ENCODE measurements at places on chromosomes 12 and 14.

DNA sequence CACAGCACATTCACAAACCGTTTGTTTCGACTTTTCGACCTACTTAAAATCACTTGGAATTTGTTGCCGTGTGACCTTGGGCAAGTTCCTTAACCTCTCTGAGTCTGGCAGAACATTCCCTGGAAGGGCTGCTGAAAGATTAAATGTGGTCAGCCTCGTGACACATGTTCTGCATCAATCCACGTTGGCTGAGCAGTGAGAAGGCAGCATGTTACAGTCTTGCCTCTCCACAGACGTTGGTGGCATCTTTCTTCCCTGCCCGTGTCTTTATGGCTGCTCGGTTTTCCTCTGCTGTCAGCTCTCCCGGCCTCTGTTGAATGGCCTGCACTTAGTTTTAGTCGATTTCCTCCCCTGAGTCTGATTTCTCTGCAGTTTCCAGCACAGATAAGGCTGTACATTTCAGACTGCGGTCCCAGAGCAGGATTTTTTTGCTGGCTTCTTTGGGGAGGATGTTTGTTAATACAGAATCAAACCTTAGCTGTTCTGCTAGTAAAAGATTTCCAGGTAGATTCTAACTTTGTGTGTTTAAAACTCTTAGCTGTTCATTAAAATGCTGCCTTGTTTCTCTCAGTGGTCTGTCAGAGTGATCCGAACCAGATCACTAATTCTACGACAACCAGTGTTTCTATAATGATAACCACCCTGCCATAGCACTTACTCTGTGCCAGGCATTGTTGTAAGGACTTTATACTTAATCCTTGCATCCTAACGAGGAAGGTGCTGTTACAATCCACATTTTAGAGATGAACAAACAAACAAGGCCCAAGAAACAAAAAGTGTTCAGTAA, 217.1 kb downstream of the CHST11 start:
- no peak for DNase-seq

DNA sequence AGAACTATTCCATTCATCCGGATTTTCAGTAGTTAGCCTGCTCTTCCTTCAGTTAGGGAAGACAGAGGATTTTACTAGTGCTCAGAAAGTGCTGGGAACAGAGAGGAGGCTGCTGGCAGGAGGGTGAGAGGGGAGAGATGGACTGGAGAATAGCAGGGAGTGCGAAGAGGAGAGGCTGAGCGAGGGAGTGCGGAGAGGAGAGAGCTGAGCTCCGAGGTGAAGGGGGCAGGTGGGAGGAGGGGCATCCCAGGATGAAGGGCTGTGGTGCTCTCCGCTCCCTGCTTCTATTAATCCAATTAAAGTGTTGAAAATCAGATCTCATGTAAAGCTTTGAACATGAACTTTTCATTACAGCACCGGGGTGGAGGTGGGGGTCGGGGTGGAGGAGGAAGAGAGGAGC, 20.4 kb upstream of the SMOC1 start:
- DNase-seq = no peak

DNA sequence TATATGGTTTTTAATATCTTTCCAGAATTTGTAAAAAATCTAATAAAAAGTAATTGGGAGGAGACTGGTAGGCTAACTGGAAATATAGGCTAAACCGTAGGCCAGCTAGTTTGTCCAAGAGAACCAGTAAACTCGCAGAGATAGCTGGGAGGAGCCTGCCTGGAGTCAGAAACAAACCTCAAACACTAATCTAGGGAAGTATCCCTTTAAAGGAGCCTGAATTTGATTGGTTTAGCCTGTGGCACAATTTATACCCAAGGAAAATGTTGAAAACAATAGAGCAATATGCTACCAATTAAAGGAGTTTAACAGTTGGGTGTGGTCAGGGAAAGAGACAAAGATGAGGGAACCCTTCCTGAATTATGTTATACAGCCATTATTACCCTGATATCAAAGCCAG, 109.6 kb downstream of the EML5 start:
- no peak for DNase-seq

- no peak for DNase-seq
These were observed 44.5 kb downstream of the SLC38A1 start for GRCh38 chr12:46224386-46224785.

DNA sequence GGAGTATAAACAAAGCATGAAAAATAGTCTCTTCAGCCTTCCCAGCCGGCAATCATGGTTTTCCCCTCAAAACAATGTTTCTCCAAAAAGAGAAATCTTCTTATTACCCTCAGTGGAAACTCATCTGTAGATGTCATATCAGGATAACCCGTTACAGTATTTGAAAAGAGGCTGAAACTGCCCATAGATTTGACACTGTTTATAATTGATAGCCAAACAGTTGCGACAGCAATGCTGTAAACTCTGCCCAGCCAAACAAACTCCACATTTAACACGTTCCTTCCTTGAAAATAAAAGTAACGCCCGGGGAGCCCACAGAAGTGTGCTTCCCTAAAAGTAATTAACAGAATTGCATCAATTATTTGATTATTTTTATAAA, 201.3 kb upstream of the FOXN3 start:
- no peak for DNase-seq

- DNase-seq = no peak
These were observed 123.7 kb downstream of the PIWIL1 start for GRCh38 chr12:130461447-130461815.

DNA sequence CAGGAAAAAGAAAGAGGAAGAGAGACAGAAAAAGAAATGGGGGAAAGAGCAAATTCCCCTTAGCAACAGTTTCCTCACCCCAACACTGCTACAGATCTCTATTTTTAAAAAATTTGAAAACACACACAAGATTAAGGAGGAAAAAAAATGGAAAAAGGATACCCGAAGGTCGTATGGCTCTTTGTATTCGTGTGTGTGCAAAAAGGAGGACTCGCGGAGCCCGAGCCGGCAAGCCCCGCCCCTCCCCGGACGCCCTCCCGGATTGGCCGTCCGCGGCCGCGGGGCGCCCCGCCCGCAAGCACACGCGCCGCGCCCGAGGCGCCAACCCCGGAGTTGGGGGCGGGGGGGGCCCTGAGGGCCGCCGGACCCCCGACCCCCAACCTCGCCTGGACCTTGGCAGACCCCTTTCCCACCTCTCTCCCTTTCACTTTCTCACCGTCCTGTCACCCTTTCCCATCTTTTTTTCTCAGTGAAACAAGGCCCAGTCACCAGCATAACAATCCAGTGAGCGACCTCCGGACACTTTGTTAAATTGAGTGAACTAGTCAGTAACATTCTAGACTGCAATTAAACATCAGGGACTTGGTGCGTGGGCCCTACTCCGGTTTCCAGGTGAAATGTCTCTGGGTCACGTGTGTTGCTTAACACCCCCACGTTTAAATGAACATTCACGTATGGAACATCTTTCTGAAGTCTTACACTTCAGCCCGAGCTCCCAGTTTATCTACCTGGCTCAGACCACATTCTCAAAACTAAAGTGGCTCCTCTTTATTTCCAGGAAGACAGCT, at the start of gene C14orf93:
Gene C14orf93, minus strand, starts transcription at position 205 of the 788 bp plus-strand sequence. CDS start 11,120 bp downstream, outside the sequence.
- DNase-seq = peak; percentile 60

DNA sequence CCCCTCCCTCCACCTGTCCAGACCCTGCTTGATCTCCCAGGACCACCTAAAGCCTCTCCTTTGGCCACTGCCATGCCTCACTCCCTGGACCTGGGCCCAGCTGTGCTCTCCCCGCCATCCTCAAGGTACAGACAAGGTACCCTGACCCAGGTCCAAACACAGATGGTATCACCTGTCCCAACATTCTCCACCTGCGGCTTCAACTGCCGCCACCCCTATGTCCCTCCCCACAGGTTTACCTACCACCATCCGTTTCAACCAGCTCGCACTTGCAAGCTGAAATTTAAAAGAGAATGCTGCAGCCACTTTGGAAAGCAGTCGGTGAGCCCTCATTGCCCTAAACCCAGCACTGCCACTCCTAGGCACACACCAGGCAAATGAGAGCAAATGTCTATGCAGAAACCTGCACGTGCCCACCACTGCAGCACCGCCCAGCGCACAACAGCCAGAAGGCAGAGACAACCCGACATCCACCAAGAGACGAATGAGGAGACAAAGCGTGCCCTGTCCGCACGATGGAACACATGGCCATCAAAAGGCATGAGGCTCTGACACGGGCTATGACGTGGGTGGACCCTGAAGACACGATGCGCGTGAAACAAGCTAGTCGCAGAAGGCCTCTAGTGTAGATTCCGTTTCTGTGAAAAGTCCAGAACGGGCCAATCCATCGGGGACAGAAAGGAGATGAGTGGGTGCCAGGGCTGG, 71.0 kb downstream of the RFLNA start:
- DNase-seq = no peak

- no peak for DNase-seq
These were observed 49.4 kb upstream of the RERG start for GRCh38 chr12:15270591-15270990.

GRCh38 chr12:12909228-12909994, 18.0 kb downstream of the GPRC5A start:
- DNase-seq = no peak

- DNase-seq = no peak
These were observed 34.9 kb upstream of the HNF1A start for GRCh38 chr12:120943482-120943881.

DNA sequence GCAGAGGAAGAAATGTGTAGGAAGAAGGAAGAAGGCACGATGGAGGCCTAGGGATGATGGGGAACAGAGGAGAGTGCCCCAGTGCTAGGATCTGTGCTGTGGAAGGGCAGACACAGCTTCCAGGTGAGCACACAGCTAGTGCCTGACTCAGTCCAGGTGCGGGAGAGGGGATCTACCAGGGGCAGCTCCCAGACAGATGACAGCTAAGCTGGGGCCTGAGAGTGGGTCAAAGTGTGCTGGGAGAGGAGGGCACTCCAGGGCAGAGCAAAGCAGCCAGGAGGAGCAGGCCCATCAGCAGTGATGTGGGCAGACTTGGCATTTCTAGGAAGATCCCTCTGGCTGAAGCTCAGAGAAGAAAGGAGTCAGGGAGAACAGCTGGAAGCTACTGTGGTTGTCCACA, 36.7 kb downstream of the LRTM2 start:
- DNase-seq = no peak

- DNase-seq = no peak
These were observed 1145.1 kb downstream of the FLRT2 start for GRCh38 chr14:86675059-86675458.

GRCh38 chr12:121925358-121925695, 6.9 kb downstream of the CFAP251 start:
- DNase-seq = no peak

DNA sequence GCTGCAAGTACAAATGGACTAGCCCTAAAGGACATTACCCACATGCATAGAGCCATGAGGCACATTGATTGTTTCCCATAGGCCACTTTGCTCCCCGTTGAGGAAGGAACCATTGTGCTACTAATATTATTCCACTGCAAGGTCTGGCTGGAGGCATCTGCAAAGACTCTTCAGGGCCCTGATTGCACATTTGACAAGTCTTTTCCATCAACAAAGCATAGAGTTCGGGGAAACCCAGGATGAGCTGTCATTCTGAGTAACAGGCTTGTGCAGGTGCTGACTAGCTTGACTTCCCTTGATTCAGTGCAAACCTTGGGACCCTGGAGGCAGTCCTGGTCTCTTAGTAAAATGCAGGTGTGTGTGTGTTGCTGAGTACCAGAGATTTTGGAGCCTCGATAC, 73.8 kb downstream of the SUSD6 start:
- no peak for DNase-seq

- no peak for DNase-seq
These were observed 83.3 kb downstream of the KIF21A start for GRCh38 chr12:39359645-39360044.

GRCh38 chr14:63322897-63323573, 4.3 kb upstream of the GPHB5 start:
- no peak for DNase-seq

GRCh38 chr12:124829008-124829707, 34.5 kb downstream of the SCARB1 start:
- DNase-seq = no peak

- no peak for DNase-seq
These were observed 36.0 kb upstream of the TDRD9 start for GRCh38 chr14:103892247-103892646.

- no peak for DNase-seq
These were observed 57.9 kb downstream of the ANO6 start for GRCh38 chr12:45273717-45274271.

DNA sequence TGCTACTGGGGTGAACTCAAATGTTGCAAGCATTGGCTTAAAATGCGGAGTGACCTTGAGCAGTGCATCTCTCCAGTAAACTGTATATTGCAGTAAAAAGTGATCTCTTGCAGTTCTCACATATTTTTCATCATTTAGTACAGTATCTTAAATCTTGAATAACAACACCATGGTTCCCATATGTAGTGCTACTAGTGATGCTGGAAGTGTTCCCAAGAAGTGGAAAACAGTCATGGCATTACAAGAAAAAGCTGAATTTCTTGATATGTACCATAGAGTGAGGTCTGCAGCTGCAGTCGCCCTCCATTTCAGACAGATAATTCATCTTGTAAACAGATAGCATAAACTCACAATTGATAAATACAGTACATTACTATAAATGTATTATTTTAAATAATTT, 42.9 kb upstream of the TSPAN8 start:
- DNase-seq = no peak

- DNase-seq = no peak
These were observed 75.8 kb downstream of the SINHCAF start for GRCh38 chr12:31250179-31250578.

DNA sequence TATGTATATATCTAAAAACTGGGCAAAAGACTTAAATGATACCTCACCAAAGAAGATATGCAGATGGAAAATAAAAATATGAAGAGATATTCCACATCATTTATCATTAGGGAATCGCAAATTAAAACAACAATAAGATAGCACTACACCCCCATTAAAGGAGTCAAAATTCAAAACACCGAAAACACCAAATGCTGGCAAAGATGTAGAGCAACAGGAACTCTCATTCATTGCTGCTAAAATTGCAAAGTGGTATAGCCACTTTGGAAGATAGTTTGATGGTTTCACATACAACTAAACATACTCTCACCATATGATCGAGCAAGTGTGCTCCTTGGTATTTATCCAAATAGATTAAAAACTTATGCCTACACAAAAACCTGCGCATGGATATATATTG, 131.5 kb upstream of the BCL2L14 start:
- DNase-seq = no peak

- DNase-seq = no peak
These were observed 200.2 kb upstream of the SLC38A2 start for GRCh38 chr12:46572644-46573346.

DNA sequence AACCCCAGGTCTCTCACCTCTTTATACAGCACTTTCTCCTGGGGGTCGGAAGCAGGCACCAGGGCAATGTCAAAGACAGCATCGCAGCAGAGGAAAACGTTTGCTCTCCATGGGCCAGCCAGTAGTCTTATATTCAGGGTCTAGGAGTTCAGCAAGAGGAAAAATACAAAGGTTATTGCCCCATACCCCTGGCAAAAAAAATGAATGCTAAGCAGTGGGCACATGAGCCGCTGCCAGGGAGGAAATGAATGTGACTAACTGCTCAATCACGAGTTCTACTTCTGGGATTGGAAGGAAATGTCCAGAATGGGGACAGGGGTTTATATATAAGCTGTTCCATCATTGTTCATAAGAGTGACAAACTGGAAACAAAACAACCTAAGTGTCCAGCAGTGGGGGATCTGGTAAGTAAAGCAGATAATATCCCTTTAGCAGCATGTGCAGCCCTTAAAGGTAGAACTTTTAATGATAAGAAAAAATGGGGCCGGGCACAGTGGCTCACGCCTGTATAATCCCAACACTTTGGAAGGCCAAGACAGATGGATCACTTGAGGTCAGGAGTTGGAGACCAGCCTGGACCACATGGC, 53.8 kb downstream of the PHETA1 start:
- DNase-seq = no peak

Data from NCI-H1092 (cell line).